H7 (cell line): ENCODE measurements at places on chromosomes 11 and 22. TPM values are rescaled to one million over a fixed set of nuclear protein-coding genes. Genes with fewer than 3 reads are reported as not detected.

The OR5D14 gene
- not detected in 2 replicates for total RNA-seq

The DRICH1 gene
- not detected in 2 replicates for total RNA-seq

The OR51B4 gene
- not detected in 2 replicates for total RNA-seq

The PDE3B gene
- 6.6 and 8.1 TPM in 2 replicates for total RNA-seq

The TCF20 gene
- 39.8 and 56.4 TPM in 2 replicates for total RNA-seq

The OR8J3 gene
- total RNA-seq: not detected in 2 replicates

The PLAAT3 gene
- total RNA-seq: 81.5 and 117 TPM in 2 replicates

The C11orf16 gene
- not detected in 2 replicates for total RNA-seq

The TMEM41B gene
- 38.2 and 39.1 TPM in 2 replicates for total RNA-seq

GRCh38 chr11:72303179-72303578 is 59.2 kb upstream of the PHOX2A start:
- DNase-seq: no peak

GRCh38 chr11:64153812-64154211 is 12.1 kb downstream of the MACROD1 start:
- peak; percentile 77 for DNase-seq

- DNase-seq: no peak
These were observed 21.4 kb downstream of the MRPL23 start for GRCh38 chr11:1968454-1969002.

DNA sequence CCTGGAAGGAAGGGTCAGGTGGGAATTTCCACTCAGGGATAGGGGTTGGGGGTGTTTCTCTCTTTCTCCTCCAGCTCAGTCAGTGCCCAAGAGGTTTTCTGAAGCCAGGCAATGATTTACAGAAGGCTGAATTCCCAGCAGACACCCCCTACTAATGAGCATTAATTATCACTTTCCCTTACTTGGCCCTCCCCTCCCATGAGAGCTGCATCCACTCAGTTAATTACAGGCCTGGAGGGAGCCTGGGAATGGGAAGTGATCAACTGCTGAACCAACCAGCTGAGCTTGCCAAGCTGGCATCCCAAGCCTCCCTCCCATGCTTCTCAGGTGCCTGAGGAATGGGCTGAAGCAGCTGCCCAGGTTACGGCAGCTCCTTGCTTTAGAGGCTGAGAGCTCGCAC is 992 bp downstream of the LGALS12 start:
- DNase-seq: peak; percentile 11

- DNase-seq: no peak
These were observed 187.5 kb downstream of the SWAP70 start for GRCh38 chr11:9851366-9851765.

DNA sequence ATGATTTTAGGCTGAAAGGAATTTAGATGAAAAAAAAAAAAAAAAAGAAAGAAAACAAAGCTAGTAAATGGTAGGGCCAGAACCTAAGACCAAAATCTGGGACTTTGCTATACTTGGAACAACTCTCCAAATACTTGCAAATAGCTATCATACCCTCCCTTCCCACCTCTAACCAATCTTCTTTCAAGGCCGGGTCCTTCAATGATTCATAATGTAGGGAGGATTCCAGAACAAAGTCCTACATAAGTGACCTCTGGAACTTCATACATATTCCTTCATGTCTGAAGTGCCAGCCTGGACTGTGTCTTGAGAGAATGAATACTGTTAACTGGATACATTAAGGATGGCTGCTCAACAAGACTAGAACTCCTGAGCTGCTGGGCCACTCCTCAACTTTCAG is 9.9 kb downstream of the STK33 start:
- DNase-seq: no peak

- no peak for DNase-seq
These were observed 730 bp upstream of the TNNI2 start for GRCh38 chr11:1838077-1838425.

GRCh38 chr11:87219266-87219665 is 181.5 kb downstream of the TMEM135 start:
- DNase-seq: peak; percentile 34

GRCh38 chr11:120681434-120682331 is 170.1 kb downstream of the GRIK4 start:
- DNase-seq: peak; percentile 67

DNA sequence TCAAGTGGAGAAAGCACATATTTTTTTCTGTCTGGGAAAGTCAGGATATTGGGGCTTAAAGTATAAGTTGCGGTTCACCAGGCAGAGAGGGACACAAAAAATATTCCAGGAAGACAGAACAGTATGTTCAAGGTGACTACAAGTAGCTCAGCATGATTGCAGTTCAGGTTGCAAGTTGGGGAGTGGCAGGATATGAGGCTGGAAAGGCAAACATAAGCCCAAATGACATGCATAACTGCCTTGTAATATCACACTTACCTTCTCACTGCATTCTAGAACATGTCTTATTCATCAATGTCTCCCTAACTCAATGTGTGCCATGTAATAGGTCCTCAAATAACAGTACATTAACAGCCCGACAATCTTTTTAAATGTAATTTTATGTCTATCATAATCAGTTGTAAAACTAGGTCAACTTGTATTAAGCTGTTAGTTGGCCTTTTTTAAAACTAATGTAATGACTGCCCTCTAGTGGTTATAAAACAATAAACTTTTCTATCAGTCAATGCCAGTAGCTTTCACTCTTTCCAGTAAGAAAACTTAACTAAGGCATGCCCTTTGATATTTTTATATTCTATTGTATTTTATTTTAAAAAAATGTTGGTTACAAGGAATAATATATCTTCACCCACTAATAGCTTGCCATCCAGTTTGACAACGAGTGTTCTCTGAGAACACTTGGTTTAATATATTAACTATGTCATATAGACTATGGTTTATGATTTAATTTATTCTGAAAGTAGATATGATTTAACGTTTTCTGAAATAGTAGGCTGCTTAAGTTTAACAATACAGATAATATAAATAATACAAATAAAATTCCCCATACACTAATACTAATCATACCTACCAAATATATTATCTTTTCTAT is 39.4 kb upstream of the CFAP300 start:
- peak; percentile 25 for DNase-seq

DNA sequence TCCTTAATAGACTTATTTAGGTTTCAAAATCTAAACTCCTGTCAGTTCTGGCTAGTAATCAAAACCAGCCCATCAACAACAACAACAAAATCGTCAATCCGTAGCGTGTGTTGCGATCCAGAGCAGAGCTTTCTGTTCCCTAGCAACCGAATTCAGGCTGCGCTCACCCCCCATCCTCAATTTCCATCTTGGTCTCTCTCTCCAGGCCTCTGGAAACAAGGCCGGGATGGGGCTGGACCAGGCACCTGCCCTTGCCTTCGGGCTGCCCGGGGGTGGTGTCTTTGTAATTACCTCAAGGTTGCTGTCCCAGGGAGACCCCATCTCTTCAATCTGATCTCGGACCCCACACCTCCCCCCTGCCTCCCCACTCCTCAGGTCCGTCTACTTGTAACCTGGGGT is 1341.5 kb downstream of the BRD1 start:
- DNase-seq: peak; percentile 70

DNA sequence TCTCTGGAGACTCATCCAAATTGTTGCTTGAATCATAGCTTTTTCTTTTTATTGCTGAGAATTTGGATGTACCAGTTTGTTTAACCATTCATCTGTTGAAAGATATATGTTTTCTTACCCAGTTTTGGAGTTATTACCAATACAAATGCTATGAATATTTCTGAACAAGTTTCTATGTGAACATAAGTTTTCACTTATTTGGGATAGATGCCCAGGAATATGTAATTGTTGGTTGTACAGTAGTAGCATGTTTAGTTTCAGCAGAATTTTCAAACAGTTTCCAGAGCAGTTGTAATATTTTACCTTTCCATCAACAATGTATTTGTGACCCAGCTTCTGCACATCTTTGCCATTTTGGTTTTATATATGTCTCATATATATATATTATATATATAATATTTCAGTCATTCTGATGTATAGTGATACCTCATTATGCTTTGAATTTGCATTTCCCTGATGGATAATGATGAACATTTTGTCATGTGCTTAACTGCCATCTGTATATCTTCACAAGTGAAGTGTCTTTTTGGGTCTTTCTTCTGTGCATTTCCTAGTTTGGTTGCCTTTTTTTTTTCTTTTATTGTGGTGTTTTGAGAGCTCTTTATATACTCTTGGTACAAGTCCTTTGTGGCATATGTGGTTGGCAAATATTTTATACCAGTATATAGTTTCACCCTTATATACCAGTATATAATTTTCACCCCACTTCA is 118.8 kb downstream of the LUZP2 start:
- DNase-seq: no peak

- DNase-seq: no peak
These were observed 91.4 kb upstream of the TOP3B start for GRCh38 chr22:22073769-22074561.

DNA sequence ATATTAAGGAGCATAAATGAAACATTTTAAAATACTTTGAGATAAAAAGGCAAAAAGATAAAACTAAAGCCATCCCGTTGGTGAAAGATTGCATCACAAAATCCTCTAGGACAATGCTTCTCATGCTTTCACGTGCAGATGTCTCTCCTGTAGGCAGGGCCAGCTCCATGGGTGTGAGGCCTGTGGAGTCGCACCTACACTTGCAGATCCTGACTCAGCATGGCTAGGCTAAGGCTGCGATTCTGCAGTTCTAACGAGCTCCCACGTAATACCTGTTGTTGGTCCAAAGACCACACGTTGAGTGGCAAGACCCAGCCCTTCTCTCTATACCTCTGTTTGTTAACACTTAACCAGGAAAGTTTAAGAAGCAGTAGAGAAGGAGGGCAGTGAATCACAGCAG is 62.1 kb upstream of the CAPRIN1 start:
- DNase-seq: peak; percentile 30

- no peak for DNase-seq
These were observed 41.1 kb downstream of the PACS1 start for GRCh38 chr11:66111158-66111557.

DNA sequence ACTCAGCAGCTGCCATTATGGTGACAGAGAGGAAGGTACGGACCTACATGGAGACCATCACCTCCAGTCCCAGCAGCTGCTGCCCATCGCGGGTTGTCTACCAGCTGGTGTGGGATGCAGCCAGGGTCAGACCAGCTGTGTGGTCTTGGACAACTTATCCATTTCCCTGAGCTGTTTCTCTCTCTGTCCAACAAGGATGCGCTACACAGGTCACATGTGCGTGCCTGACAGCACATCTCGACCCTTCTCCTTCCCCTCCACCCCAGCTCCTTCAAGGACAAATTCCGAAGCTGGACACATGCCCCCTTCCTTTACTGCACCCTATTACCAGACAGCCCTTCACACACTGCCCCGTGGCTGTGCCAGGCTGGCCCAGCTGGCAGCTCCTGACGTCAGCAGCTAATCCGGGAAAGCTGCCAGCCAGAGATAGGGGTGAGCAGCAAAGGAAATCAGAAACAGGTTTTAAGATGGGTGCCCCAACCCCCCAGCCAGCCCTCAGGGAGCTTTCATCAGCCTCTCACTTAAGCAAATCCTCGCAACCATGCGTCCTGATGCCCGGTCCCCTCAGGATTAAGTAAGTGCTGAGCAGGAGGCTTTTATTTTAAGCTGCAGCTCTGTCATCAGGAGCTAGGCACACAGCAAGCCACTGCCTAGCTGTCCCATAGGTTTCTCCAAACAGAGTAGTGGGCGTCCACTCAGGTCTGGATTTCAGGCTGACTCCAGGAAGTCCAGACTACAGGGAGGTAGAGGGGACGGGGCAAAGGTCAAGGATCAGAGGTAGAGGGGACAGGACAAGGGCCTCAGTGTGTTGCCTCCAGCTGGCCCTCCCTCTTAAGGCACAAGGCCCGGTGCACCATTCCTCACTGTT is 20.3 kb downstream of the TEF start:
- no peak for DNase-seq

DNA sequence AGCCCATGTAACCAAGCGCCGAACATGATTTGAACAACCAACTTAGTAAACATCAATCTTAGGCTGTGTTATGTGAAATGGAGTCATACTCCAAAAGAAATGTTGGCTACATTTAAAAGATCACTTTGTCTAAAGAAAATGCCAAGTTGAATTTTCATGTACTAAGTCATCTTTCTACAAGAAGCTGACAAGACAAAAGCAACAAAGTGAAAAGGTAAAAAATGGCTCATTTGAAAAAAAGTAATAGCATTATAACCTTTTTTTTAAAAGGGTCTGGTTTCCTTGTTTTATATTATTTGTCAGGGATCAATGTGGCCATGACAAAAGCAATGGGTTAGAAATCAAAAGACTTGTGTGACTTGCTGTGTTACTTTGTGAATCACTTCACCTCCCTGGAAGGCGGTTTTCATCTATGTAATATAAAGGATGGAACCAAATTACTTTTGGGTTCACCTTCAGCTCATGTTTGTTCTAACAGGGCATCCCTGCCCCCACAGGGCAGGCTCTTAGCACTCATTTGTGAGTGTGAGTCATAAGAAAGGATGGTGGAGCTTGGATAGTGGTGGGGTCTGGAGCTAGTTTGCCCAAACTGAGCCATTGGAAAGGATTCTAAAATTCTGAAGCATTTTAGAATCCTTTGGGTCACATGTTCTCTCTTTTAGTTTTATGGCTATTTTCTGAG is 131.9 kb upstream of the MTMR2 start:
- DNase-seq: no peak

DNA sequence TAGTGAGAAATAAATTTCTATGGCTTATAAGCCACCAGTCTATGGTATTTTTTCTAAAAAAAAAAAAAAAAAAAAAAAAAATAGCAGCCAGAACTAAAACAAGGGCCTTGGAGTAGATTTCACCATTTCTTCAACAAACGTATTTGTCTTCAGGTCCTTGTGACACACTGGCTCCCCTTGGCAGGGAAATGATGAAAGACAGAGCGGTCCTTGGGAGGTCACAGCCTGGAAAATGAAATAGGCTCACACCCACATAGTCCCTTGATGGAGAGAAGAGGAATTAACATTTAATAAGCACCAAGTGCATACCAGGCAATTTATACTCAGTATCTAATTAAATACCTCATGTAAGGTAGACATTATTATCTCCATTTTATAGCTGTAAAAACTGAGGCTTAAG is 25.7 kb upstream of the ACER3 start:
- DNase-seq: no peak

- peak; percentile 75 for DNase-seq
These were observed 18.5 kb downstream of the KRTAP5-5 start for GRCh38 chr11:1647901-1648652.

DNA sequence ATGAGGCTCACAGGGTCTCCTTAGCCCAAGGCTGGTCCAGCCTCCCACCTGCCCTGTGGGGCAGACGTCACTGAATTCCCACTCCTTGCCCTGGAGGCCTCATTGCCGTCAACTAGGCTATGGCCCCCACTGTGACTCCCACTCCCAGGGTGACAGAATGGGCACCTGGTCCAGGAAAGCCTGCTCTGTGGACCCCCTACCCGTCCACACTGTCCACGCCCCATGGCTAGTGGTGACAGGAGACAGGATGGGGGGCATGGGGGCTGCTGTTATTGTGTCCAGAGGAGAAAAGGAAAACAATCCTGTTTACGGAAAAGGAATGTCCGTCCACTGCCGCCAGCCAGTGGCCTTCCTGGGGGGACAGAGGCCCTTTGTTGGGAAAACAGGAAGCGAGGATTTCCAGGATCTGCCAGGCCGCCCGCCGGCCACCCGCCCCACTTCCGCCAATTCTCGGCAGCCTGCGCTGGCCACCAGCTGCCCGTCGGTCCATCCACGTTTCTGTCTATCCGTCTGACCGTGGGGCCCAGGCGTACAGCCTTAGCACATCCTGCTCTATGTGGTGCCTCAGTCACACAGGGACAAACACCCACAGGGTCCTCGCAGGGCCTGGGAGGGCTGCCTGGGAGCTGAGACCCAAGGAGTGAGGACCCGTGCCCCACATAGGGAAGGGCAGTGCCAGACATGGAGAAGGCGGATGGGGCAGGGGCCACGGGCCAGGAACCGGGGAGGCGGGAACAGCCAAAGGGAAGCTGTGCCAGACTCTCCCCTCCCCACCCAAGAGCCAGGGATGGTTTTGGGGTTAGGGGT is 19.5 kb downstream of the CRELD2 start:
- DNase-seq: peak; percentile 46

- no peak for DNase-seq
These were observed 6.8 kb downstream of the MALAT1 start for GRCh38 chr11:65505466-65506289.
